Fibroblast of skin of scalp (primary cell): ENCODE measurements at places on chromosomes 7 and 10.

DNA sequence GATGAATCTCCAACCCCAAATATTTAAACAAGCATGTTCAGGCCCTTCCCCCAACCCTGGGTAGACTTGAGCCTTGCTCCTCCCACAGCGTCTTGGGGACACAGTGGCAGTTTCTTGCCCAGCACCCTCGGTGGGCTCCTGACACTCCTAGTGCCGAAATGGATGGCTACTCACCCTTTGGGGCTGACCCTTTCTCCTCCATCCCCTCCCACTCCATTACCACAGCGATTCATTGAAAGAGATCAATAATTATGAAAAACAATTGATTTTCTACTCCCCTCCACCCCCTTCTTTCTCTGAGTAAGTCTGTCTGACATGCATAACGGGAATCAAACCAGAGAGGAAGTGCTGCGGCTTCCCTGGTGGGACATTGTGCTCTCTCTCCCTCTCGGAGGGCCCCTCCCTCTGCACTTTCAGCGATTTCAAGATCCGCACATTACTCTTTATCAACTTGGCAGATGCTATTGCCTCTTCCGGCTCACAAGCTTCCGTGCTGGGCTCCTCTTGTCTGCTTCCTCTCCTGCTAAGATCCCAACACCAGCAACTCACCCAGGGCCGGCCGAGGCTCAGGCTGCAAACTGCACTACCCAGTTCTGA, 79.0 kb upstream of the PLXNA4 start:
- peak; percentile 53 for DNase-seq

- DNase-seq: peak; percentile 83
Measured at GRCh38 chr10:18044976-18045720, 93.4 kb downstream of the SLC39A12 start.

GRCh38 chr10:17037910-17038309, 91.7 kb downstream of the CUBN start:
- no peak for DNase-seq

- peak; percentile 63 for DNase-seq
Measured at GRCh38 chr10:33453081-33454025, 118.9 kb upstream of the NRP1 start.

DNA sequence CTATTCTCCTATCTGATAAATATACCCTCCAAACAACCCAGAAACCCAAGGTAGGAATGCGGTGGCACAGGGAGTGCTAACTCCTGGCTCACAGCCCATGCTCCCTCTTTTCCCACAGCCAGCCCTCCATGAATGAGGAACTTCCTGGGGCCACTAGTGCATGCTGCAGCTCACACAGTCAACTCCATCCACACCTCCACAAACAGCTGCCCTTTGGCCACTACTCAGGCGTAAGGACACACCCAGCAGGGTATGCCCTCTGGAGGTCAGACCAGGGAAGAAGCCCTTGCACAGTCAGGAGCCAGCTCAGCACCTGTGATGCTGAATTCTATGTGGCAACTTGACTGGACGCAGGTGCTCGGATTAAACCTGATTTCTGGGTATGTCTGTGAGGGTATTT, 85.2 kb upstream of the PIK3CG start:
- no peak for DNase-seq

- DNase-seq: peak; percentile 39
Measured at GRCh38 chr7:36301914-36302771, 87.5 kb upstream of the ANLN start.

- no peak for DNase-seq
Measured at GRCh38 chr7:54469740-54470139, 72.4 kb upstream of the VSTM2A start.

DNA sequence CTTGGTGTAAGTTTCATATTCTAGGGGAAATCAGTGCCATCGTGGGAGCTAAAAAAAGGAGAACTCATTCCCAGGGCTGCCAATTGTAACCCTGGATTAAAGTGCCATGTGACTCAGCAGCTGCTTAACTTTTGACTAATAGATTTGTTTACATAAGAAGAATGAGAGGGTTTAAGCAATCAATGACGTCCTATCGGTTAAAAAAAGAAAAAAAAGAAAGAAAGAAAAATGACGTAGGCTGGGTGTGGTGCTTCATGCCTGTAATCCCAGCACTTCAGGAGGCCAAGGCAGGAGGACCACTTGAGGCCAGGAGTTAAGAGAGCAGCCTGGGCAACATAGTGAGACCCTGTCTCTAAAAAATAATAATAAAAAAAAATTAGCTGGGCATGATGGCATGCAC, 116.2 kb upstream of the AFAP1L2 start:
- peak; percentile 79 for DNase-seq

GRCh38 chr7:27576360-27576944, 86.2 kb downstream of the HIBADH start:
- DNase-seq: peak; percentile 48
